ENCODE measurements at places on chromosomes 3 and 15.

DNA sequence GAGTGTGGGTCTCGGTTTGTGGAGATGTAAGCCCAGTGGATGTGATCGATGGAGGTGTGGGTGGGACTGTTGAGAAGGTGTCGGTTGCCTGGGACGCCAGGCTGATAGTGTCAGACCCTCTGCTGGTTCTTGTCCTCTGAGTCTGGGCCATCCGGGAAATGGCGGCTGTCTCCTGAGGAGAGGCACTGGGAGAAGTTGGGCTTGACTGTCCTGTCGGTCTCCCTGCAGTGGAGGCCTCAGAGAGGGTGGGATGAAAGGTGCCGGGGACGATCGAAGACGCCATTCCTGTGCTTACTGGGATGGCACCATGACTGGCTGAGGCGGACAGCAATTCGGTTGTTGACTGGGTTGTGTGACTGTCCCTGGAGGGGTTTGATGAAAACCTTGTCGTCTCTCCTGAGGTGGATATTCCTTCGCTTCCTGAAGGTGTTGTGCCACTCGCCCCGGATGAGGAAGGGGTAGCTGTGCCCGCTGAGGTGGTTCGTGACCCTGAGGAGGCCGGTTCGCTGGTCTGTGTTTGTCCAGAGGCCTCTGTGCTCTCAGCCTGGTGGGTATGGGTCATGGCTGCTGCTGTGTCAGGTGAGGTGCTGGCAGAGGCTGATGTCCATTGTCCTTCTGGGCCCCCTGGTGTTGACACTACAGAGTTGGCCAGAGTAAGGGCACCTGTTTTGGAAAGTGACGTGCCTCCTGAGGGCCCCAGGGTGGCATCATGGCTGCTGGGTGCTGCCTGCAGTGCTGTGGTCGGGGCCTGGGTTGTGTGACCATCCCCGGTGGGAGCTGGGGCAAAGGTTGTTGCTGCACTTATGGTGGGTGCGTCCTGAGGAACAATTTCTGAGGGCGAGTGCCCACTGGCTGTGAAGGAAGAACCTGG is 22.8 kb downstream of the MUC4 start:
- no peak for DNase-seq

DNA sequence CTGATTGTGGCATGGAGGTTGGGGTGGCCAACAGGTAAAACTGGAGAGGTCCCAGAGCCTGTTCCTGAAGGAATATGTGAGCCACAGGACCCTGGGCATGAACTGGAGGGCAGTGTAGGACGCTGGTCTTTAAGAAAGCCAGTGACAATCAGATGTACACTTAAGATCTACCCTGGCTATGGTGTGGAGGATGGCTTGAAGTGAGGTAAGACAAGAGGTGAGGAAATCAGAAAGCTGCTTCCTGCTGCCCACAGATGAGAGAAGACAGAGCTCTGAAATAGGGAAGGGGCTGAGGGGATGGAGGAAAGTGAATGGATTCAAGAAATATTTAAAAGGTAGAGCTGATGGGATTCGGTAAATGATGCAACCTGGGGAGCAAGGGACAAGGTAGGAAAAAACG is 22.7 kb upstream of the KLHL6 start:
- no peak for DNase-seq

- DNase-seq = no peak
Measured at GRCh38 chr3:149752788-149753136, 473 bp upstream of the COMMD2 start.

DNA sequence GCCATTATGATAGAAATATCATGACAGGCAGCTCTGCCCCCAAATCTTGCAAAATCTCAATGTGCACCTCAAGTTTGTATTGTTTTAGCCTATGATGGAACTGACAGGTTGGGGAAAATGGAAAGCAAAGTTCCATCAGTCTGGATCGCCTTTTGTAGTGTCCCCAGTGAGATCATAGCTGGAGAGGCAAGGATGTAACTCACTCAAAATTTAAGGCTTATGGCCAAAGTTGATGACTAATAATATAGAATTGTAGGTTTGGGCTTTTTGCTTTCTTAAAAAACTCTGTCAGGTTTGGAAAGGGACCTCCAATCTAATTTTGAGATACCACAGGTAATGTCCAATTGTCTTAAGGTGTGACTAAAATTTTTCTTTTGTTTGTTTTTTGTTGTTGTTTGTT is 1.4 kb upstream of the ACP3 start:
- no peak for DNase-seq

GRCh38 chr15:62875626-62876021 is 166.9 kb upstream of the TPM1 start:
- DNase-seq = no peak

DNA sequence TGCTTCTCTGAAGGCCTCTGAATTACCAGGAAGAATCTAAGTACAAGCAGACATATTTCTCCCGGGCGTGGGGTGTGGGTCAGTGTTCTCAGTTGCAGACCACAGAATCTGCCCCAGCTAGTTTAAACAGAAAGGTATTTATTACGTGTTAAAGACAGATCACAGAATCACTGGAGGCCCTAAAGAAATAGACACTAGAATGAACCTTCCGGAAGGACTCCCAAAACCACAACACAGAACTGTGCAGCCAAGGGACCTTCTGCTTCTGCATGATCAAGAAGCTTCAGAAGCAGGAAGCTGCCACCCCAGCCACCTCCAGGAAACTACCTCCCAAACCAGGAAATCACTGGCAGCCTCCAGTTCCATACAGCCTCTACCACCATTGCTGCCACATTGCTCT is 32.7 kb upstream of the ZFAND6 start:
- DNase-seq = no peak

GRCh38 chr15:35657679-35658311 is 111.8 kb upstream of the DPH6 start:
- no peak for DNase-seq

- no peak for DNase-seq
Measured at GRCh38 chr3:178947738-178948137, 123.9 kb downstream of the ZMAT3 start.

GRCh38 chr3:72401005-72401545 is 447.2 kb downstream of the SHQ1 start:
- no peak for DNase-seq

GRCh38 chr15:93469994-93470393 is 381.0 kb upstream of the RGMA start:
- DNase-seq = no peak

- DNase-seq = no peak
Measured at GRCh38 chr3:38601956-38602550, 47.4 kb downstream of the SCN5A start.

DNA sequence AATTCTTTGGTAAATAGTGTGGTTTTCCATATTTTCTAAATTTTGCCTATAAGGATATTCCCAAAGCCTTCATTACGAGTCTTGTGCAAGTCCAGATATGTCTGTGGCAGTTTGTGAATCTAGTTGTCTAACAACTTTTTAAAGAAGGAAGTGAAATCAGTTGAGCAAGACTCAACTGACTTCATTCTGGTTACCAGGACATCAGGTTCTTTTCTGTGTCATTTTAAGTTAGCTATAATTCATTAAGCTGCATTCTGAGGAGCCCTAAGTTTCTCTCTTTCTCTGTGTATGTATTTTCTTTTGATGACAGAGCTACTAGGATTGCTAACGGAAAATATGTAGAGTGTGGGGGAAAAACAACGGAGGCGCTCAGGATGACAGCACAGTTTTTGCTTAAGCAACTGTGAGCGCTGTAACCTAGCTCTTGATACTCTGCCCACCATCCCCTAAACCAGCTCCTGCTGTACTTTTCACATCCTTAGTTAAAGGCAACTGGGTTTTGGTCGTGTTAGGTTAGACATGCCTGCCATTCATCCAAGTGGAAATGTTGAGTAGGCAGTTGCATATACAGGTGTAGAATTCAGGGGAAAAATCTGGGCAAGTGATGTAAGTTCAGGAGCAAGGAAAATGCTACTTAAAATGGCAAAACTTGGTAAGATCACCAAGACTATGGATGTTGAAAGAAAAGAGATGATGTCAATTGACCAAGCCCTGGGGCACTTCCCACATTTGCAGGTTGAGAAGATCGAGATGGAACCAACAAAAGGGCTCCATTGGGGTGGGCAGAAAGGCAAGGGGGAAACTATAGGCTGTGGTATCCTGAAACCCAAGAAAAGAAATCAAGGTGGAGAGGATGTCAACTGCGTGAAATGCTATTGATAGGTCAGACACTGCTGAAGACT is 9.2 kb downstream of the MFSD1 start:
- no peak for DNase-seq

Data from tibial nerve (tissue), 4 donors.